ENCODE measurements at places on chromosomes 7 and 10. TPM values are rescaled to one million over a fixed set of nuclear protein-coding genes. Genes with fewer than 3 reads are reported as not detected.

- peak within 1 kb of the TSS; percentile 57 for H3K4me3 ChIP-seq
- no peak within 1 kb of the TSS for H3K27ac ChIP-seq
- no peaks in the 10 kb centered on the region for H3K36me3 ChIP-seq
- H3K27me3 ChIP-seq = no peaks in the 10 kb centered on the region
- H3K4me1 ChIP-seq = peaks cover 3% of the 10 kb centered on the region
- DNase-seq = peak; percentile 26
Observed at GRCh38 chr10:11742009-11742778, at the start of gene ECHDC3. ECHDC3 (plus strand) TSS chr10:11742382; CDS start chr10:11742577, 195 bp downstream.

- DNase-seq = no peak
- peak overlapping the region; percentile 61 for H3K4me3 ChIP-seq
- H3K36me3 ChIP-seq = no peaks in the 10 kb centered on the region
- no peak overlapping the region for H3K27ac ChIP-seq
Observed at GRCh38 chr7:20798081-20798693, 11.5 kb upstream of the SP8 start.

- H3K36me3 ChIP-seq = no peaks in the 10 kb centered on the region
- no peak for DNase-seq
- no peak overlapping the region for H3K4me3 ChIP-seq
- no peak overlapping the region for H3K27ac ChIP-seq
- H3K27me3 ChIP-seq = peaks cover 3% of the 10 kb centered on the region
- H3K4me1 ChIP-seq = peaks cover 18% of the 10 kb centered on the region
Observed at GRCh38 chr10:7405637-7406036, 5.2 kb downstream of the SFMBT2 start.

- DNase-seq = no peak
- no peak overlapping the region for H3K27ac ChIP-seq
- peaks cover 5% of the 10 kb centered on the region for H3K4me1 ChIP-seq
- no peaks in the 10 kb centered on the region for H3K36me3 ChIP-seq
Observed at GRCh38 chr7:150980663-150981062, 2.5 kb upstream of the KCNH2 start.

DNA sequence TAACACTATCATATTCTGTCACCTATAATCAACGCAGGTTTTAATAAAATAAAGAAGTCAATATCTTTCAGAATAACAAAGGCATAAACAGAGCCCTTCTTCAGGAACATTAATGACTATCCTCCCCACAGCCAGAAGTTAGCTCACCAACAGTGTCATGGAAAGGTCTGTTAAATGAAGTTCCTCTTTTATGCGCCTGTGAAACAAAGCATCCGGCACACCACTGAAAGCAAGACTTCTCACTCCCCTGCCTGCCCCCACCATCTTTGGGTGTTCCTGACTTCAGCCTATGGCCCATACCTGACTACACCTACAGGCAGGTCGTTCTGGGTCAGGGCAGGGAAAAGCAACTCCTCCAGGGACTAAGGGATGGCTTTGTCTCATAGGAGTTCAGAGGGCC is 205.4 kb downstream of the FANK1 start:
- peaks cover 34% of the 10 kb centered on the region for H3K36me3 ChIP-seq
- DNase-seq = no peak
- no peak overlapping the region for H3K4me3 ChIP-seq
- H3K27ac ChIP-seq = no peak overlapping the region
- H3K27me3 ChIP-seq = no peaks in the 10 kb centered on the region

Gene PRTFDC1
- 10.6 TPM for total RNA-seq

Gene DHTKD1
- total RNA-seq = 19.5 TPM

Gene GPER1
- total RNA-seq = 13.7 TPM

Gene HOXA7
- total RNA-seq = not detected

Gene C1QL3
- total RNA-seq = 1.00 TPM

Gene TRPV6
- 0.46 TPM for total RNA-seq

Measured in astrocyte (in vitro differentiated cells and primary cell).